ENCODE measurements at places on chromosomes 16 and 17.

GRCh38 chr16:2429771-2430663 is 770 bp downstream of the CCNF start:
- peak; percentile 36 for DNase-seq

GRCh38 chr17:1110862-1111598 is 68.8 kb downstream of the ABR start:
- peak; percentile 18 for DNase-seq

- DNase-seq = no peak
These were observed at the start of gene IRX3 for GRCh38 chr16:54286366-54287130. TSS of gene IRX3 (minus strand) at chr16:54286787. CDS start at chr16:54286050, 737 bp downstream.

DNA sequence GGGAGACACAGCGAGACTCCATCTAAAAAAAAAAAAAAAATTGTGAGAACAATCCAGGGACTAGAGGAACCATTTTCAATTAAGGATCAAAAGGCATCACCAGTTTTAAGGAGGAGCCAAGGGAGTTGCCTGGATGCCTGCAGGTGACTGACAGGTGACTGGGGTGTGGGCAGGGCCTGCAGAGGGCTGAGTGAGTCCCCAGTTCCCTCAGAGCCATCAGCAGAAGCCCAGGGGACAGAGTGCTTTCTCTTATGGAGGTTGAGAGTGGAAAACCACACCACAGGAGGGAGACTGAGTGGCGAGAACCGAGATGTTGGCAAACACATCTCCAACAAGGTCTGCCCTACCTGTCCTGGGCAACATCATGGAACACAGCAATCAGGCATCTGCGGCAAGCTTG is 27.1 kb upstream of the CREBBP start:
- no peak for DNase-seq

- no peak for DNase-seq
These were observed 69.4 kb downstream of the ZDHHC7 start for GRCh38 chr16:84941921-84942320.

- DNase-seq = peak; percentile 71
These were observed 60.4 kb downstream of the NOG start for GRCh38 chr17:56653877-56654276.

GRCh38 chr16:86211800-86212199 is 298.5 kb upstream of the FOXF1 start:
- DNase-seq = no peak

GRCh38 chr16:8172551-8172950 is 417.8 kb downstream of the TMEM114 start:
- DNase-seq = no peak

- DNase-seq = no peak
These were observed 1.6 kb downstream of the ACLY start for GRCh38 chr17:41917192-41917591.

DNA sequence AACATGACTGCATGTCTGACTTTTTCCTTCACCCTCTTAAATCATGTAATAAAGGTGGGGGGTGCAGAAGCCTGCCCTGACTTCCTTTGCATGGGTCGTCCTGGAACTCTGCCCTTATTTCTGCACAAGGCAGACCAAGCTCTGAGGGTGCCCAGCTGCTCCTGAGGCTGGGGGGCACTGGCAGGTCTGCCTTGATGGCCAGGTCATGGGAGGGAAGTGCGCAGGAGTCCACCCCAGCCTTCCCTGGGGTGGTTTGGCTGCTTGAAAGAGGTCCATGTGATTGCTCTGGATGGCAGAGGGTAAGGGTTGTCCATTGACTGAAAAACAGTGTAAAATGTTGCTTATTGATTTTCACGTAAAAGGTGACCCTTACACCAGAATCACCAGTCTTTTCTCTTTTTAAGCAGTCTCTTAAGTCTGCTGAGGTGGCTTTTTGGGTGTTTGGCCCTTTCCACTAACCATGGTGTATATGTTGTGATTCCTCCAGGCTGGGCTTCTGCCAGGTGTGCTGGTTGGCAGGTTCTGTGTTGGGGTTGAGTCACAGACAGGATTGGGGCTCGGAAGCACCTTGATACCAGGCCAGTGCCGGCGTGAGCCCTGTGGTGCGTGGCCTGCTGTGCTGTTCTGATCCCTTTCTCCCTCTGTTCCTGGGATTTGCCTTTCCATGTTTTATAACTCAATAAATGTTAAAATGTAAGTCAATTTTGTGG is 19.4 kb downstream of the DHX38 start:
- DNase-seq = no peak

- DNase-seq = no peak
These were observed 137.9 kb upstream of the IRX5 start for GRCh38 chr16:54792811-54793210.

DNA sequence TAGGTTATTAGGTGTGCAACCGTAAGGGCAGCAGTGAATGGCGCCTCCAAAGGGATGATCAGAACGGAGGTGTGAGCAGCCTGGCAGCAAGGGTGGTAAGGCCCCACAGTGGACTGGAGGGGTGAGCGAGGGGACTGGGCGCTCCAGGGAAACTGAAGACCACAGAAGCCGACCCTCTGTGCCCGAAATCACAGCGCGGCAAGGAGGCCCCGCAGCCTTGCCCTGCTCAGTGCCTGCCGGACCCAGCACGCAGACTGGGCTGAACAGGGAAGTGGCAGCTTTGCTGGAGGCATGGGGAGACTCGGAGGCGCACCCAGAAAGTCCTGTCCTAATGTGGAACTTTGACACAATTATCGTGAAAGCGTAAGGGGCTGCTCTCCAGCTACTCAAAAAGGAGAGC is 38.4 kb downstream of the KLHDC4 start:
- no peak for DNase-seq

GRCh38 chr17:62925267-62925836 is 40.7 kb upstream of the TANC2 start:
- DNase-seq = no peak

GRCh38 chr16:85152414-85153030 is 40.2 kb upstream of the CIBAR2 start:
- DNase-seq = no peak

DNA sequence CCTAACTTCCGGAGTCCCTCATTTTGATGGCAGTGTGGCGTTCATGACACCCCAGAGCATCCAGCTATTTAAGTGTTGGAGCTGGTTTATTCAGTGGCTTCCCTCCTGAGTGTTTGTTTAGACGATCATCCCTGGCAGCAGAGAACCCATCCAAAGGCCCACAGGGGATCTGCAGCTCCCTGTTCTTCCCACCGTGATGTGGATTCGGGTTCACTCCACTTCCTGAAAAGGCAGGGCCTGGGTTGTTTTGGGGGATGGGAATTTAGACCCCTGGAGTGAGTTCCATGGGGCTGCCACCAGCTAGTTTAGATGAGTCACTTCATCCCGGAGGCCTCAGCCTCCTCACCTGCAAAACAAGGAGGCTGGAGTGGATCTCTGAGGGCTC is 2.3 kb downstream of the KSR1 start:
- DNase-seq = no peak

DNA sequence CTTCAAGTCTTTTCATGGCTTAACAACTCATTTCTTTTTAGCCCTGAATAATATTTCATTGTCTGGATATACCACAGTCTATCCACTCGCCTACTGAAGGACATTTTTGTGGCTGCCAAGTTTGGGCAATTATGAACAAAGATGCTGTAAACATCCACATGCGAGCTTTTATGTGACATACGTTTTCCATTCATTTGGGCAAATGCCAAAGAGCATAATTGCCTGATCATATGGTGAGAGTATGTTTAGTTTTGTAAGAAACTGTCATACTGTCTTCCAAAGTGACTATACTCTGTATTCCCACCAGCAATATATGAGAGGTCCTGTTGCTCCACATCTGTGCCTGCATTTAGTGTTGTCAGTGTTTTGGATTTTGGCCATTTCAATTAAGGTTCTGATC is 81.3 kb downstream of the ELAC2 start:
- no peak for DNase-seq

- DNase-seq = peak; percentile 36
These were observed 154.2 kb downstream of the MRM1 start for GRCh38 chr17:36755586-36755985.

DNA sequence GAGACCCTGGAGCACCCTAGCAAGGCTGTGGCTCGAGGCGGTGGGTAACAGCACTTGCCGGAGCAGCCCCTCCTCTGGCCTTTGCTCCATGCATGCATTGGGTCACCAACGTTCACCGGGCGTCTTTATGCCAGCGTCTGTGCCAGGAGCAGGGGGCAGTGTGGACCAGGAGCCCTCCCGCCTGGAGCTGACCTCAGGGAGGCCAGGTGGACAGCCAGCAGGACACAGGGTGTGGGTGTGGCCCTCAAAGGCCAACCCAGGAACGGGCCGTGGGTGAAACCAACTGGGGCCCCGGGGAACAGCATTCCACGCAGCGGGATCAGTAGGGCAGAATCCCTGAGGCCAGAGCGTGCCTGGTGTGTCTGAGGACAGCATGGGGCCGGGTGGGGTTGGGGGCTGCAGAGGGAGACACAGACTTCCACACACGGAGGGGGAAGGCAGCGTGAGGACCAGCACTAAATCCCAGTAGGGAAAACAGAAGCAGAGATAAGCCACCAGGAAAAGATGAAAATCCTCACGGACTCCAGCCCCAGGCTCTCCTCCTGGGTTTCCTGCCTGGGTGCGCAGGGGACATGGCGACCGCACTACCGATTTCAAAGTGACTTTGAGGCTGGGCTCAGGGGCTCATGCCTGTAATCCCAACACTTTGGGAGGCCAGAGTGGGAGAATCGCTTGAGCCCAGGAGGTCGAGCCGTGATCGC is 2.9 kb upstream of the CD7 start:
- no peak for DNase-seq

DNA sequence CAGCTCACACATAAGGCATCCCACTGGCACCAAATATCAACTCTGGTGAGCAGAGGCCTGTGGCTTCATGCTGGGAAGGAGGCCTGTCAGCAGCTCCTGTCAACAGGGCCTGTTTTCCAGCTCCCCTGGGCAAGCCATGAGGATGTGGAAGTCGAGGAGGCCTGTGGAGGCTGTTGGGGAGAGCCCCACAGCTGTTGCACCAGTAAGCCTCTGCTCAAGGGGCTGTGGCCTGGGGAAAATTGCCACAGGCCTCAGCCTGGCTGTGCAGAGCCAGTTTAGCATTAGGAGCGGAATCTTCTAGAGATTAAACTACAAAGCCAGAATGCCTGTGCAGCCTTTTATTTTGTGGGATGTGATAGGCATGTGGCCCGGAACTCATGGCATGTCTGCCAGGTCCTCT is 202.1 kb downstream of the SPECC1 start:
- DNase-seq = no peak

GRCh38 chr17:49015179-49015923 is 18.2 kb downstream of the IGF2BP1 start:
- no peak for DNase-seq

- no peak for DNase-seq
These were observed at the start of gene RAC3 for GRCh38 chr17:82031303-82031884. TSS of gene RAC3 (plus strand) at chr17:82031678. CDS start at chr17:82031762, 84 bp downstream.

GRCh38 chr16:57647136-57647875 is 18.9 kb downstream of the ADGRG1 start:
- DNase-seq = no peak

DNA sequence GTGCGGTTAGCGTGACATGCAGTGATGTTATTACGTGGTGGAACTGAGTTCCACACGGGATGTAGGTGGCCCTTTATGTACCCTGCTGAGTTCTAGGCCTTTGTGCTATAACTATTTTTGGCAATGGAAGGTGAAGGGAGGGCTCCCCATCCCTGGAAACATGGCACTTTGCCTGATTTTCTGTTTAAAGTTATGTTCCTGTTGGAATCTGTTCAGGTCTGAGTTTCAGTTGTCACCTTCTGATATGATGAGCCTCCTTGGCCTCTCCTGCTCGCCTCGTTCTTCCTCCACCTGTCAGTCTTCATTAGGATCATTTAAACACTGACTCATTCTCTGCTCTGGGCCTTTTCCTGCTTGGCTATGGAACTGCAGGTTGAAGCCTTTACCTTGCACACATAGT is 200.6 kb downstream of the FTO start:
- DNase-seq = no peak

- no peak for DNase-seq
These were observed 5.0 kb upstream of the DHRS13 start for GRCh38 chr17:28907709-28908475.

DNA sequence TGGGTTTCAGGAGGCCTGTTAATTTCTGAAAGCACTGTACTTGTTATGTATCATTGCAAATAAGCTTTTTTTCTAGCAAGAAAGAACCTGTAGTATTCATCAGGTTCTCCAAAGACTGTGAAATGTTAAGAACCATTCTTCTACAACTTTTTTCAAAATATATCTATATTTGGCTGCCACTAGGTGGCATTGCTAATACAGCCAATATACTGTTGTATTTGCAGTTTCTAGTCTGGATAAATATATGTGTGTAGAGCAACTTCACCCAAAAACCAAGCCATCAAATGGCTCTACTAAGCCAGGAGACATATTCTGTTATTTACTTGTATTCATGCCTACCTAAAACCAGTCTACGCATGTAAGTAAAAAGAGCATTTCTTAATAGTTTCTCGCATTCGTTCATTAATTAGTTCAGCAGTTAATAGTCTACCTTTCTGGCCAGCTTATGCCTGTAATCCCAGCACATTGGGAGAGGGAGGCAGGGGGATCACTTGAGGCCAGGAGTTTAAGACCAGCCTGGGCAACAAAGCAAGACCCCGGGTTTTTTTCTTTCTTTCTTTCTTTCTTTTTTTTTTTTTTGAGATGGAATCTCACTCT is 39.5 kb downstream of the VMP1 start:
- peak; percentile 58 for DNase-seq

GRCh38 chr17:7790150-7790549 is 43.9 kb upstream of the KDM6B start:
- no peak for DNase-seq

- peak; percentile 41 for DNase-seq
These were observed 13.5 kb downstream of the PSMD7 start for GRCh38 chr16:74309789-74310781.

DNA sequence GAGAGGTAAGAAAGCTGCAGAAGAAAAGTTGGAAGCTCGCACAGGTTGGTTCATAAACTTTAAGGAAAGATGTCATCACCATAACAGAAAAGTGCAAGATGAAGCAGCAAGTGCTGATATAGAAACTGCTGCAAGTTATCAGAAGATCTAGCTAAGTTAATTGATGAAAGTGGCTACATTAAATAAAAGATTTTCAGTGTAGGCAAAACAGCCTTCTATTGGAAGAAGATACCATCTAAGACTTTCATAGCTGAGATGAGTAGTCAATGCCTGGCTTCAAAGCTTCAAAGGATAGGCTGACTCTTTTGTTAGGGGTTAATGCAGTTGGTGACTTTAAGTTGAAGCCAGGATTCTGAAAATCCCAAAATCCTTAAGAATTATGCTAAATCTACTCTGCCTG is 24.0 kb downstream of the CYLD start:
- no peak for DNase-seq

GRCh38 chr17:17300624-17301568 is 2.3 kb upstream of the NT5M start:
- peak; percentile 55 for DNase-seq

DNA sequence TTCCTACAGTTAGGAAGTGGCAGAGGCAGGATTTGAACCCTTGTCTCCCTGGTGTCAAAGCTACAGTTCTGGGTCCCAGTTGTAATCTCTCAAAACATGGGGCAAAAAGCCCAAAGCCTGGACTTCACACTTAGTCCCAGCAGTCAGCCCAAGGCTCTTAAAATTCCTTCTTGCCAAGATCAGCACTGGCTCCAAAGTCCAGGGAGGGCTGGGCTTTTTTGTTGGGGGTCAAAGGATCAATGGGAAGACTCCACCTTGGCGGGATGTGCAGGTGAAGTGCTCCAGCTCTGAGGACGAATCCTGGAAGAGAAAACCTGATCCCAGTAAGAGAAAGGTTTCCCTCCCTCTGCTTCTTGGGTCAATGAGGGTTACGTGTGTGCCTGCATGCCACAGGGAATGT is 195.5 kb downstream of the HAPSTR1 start:
- DNase-seq = no peak

GRCh38 chr16:31010585-31011325 is at the start of gene STX1B:
TSS of gene STX1B (minus strand) at chr16:31010638. CDS start at chr16:31010396, 242 bp downstream.
- peak; percentile 50 for DNase-seq

All from CD4-positive, alpha-beta T cell treated with Interleukin-17A for 1 hour (primary cell).